8988T (cell line): ENCODE measurements at places on chromosomes 12 and 14.

GRCh38 chr14:89649451-89650075, 232.5 kb upstream of the FOXN3 start:
- no peak for DNase-seq

GRCh38 chr14:95078867-95079266, 78.5 kb downstream of the DICER1 start:
- DNase-seq: no peak

- no peak for DNase-seq
Measured at GRCh38 chr14:91249841-91250616, 5.5 kb upstream of the GPR68 start.

GRCh38 chr12:110431957-110432587, 18.1 kb downstream of the ARPC3 start:
- no peak for DNase-seq

- DNase-seq: no peak
Measured at GRCh38 chr12:91813701-91814100, 331.9 kb downstream of the BTG1 start.

DNA sequence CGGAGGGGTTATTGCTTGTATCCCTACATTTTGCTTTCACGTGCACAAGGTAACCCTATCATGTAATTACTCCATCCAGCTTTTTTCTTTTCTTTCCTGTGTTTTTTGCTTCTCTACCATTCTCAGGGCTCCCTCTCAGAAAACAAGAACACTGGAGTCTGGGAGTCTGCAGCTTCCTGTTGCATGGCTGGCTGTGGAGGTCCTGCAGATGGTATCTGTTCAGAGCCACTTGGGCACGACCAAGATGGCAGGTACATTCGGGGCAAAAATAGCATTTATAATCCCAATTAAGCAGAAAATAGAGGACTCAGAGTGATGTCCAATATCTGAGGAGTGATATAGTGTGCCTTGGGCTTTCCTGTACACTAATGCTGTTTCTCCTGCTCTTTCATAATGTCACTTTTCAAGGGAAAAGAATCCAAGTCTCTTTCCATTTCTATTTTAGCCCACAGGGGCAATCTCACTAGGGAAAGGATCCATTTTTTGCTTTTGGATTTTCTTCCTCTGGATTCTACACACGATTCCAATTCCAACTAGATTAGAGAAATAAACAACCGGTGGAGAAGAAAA, 3.2 kb upstream of the NUMB start:
- DNase-seq: no peak

- no peak for DNase-seq
Measured at GRCh38 chr12:43167691-43168090, 384.3 kb downstream of the ADAMTS20 start.

GRCh38 chr12:116244001-116244400, 33.5 kb downstream of the MED13L start:
- no peak for DNase-seq

GRCh38 chr12:1932264-1932777, 13.9 kb upstream of the CACNA2D4 start:
- no peak for DNase-seq

- no peak for DNase-seq
Measured at GRCh38 chr14:92404018-92404417, 81.1 kb downstream of the SLC24A4 start.

GRCh38 chr12:49369411-49370145, 2.3 kb downstream of the SPATS2 start:
- no peak for DNase-seq

DNA sequence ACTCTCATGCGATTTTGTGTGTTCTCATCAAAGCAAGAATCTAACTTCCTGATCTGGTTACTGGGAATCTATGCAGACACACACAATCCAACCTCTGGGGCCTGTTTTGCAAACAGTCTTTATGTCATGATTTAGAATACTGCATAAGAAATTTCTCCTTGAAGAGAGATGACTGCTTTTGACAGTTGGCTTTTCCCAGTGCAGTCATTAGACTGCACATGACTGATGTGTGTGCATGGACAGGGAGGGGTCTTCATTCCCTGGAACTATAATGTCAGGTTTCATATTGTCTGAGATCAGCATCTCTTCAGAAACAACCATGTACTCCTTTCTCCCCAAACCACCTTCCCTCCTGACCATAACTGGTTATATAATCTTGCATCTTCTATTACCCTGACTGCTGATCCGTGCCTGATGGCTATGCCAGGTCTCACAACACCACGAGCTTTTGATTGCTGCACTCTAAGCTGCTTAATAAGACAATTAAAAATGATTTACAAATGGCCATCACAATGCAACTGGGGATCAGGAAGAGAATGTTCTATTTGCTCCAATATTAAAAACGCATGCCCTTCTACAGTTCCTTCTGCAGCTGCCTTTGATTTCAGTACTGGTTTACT, 995.4 kb downstream of the NRXN3 start:
- no peak for DNase-seq

- DNase-seq: no peak
Measured at GRCh38 chr12:7015555-7016370, 2.5 kb downstream of the LPCAT3 start.

- no peak for DNase-seq
Measured at GRCh38 chr12:15216036-15216889, 5.0 kb downstream of the RERG start.

DNA sequence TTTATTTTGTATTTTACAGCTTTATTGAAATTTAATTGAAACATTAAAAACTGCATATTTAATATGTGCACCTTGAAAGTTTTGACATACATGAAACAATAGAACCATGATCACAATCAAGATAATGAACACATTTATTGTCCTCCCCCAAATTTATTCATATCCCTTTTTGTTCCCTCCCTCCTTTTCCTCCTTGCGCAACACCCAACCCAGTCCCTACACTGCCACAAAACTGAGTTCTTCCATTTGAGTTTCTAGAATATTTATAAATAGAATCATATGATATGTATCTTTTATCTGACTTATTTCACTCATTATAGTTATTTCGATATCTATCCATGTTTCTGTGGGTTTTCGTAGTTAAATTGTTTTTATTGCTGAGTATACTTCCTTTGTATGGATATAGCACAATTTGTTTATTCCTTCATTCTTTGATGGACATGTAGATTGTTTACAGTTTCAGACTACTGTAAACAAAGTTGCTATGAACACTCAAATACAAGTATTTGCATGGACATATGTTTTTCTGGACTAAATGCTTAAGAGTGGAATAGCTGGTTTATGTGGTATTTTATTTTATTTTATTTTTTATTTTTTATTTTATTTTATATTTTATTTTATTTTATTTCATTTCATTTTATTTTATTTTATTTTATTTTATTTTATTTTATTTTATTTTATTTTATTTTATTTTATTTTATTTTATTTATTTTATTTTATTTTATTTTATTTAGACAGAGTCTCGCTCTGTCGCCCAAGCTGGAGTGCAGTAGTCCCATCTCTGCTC, 359.1 kb downstream of the SLC6A15 start:
- no peak for DNase-seq

DNA sequence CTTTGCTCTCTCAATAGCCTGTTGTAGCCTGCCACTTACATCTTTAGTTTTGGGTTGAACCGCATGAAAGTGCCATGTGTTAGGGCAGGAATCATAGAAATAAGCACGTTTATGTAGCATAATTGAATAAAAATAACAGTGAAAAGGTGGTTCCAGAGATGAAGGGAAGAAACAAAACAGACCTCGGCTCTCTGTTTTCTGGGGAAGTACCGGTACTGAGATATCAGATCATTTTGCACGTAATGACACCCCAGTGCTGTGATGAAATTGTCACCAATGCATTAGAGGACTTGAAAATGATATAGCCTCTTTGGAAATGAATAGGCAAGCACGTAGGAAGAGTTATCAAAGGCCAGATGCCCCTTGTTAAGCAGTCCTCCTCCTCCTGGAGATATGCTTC, 42.5 kb upstream of the DLK1 start:
- no peak for DNase-seq

- DNase-seq: no peak
Measured at GRCh38 chr12:64431791-64432190, 20.1 kb upstream of the TBK1 start.

DNA sequence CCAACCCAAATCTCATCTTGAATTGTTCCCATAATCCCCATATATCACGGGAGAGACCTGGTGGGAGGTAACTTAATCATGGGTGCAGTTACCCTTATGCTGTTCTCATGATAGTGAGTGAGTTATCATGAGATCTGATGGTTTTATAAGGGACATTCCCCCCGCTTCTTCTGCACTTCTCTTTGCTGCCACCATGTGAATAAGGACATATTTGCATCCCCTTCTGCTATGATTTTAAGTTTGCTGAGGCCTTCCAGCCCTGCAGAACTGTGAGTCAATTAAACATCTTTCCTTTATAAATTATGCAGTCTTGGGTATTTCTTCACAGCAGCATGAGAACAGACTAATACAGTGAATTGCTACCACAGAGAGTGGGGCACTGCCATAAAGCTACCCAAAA, 179.1 kb downstream of the LRIG3 start:
- DNase-seq: no peak

DNA sequence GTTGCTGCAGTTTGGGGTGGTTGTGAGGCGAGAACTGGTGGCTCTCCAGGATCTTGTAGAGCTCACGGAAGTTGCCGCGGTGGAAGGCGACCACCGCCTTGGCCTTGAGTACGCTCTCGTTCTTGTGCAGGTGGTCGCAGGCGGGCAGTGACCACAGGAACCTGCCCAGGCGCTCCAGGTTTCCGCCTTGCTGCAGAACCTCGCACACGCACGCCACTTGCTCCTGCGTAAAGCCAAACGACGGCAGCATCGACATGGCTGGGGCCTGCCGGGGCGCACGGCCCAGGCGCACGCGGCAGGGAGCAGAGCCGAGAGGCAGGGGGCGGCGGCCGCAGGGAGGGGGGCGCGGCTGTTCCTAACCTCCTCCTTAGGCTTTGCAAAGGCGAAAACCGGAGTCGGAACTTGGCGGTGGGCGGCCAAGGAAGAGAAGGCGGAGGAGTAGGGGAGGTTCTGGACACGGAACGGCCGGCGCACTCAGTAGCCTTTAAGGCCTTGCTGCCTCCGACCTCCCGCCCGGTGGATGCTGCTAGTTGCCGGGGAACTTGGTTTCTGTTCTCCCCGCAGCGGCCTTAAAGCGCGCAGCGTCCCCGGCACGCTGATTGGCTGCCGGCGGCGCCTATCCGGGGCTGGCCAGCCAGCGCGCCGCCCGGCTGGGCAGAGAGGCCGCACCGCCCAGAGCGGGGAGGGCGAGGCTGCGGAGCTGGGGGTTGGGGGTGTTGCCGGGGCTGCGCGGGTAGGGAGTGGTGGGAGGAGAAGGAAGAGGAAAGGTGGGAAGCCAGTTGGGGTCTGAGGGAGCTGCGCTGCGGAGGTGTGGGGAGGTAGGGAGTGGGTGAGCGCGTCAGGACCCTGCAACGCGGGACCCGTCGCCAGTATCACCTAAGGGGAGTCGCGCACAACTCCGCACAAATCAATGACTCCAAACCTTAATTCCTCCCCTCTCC, at the start of gene SIX1:
TSS of gene SIX1 (minus strand) at position 544 of the 941 bp plus-strand sequence. CDS start at position 256, 288 bp downstream.
- peak; percentile 97 for DNase-seq

DNA sequence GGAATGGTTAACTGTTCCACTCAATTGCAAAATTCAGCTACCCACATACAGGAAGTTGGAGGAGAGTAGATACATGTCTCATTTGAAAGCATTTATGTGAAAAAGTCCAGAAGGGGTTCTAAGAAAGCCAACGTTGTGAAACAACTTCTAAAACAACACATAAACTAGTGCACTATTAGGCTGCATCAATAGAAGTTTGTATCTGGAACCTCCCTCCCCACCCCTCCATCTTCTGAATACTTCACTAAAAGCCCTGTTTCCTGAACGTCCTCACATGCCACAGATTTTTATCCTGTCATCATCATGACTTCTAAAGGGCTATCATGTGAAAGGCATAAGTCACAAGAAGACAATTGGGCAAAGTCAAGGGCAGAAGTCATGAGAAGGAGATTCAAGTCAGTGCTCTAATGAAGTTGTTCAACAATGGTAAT, 5.5 kb downstream of the KRT79 start:
- DNase-seq: no peak

GRCh38 chr14:70827347-70827746, 18.0 kb upstream of the MAP3K9 start:
- no peak for DNase-seq

DNA sequence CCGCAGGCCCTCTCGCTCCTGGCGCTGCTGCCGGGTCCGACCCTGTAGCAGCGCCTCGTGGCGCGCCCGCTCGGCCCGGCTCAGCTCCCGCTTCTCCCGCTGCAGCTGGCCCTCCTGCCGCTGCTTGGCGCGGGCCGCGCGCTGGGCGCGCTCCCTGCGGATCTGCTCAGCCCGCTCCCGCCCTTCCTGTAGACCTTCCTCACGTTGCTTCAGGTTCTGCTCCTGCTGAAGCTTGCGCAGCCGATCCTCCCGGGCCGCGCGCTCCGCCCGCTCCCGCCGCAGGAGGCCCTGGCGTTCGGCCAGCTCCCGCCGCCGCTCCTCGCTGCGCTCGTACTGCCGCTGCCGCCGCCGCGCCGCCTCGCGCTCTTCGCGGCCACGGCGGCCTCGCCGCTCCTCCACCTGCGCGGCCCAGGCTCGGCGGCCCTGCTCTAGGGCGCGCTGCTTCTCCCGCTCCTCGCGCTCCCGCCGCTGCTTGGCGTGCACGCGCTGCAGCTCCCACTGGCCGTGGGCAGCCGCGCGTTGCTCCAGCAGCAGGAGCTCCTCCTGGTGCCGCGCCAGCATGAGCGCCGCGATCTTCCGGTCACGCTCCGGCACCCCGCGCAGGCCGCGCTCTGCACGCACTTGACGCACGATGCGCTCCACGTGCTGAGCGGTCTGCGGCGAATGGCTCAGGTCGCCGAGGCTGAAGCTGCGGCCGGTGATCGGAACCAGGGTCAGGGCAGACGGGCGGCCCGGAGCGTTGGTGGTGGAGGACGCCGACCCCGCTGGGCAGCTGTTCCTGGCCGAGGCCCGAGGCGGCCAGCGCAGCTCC, 2.4 kb downstream of the CCDC177 start:
- peak; percentile 40 for DNase-seq

- no peak for DNase-seq
Measured at GRCh38 chr12:33180918-33181317, 258.7 kb downstream of the SYT10 start.

GRCh38 chr14:75822522-75823141, 159.2 kb downstream of the TGFB3 start:
- no peak for DNase-seq

- DNase-seq: no peak
Measured at GRCh38 chr12:121789800-121790728, 3.4 kb downstream of the RHOF start.

DNA sequence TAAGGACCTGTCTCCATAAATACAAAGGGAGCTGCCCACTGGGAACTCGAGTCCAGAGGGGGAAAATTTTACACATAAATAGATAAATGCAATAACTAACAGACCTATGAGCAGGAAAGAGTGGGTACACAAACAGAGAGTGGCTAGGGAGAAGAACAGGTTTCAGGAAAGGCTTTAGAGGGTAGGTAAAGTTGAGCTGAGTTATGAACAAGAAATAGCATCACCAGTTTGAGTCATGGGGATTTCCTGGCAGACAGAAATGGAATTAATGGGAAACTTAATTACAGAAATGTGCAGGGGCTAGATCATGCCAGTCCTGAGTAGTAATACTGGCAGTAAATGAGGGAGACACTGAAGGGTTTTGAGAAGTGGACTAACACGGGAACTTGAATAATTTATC, 58.0 kb upstream of the CCDC175 start:
- DNase-seq: no peak
